ENCODE measurements at places on chromosomes 1 and 21.

DNA sequence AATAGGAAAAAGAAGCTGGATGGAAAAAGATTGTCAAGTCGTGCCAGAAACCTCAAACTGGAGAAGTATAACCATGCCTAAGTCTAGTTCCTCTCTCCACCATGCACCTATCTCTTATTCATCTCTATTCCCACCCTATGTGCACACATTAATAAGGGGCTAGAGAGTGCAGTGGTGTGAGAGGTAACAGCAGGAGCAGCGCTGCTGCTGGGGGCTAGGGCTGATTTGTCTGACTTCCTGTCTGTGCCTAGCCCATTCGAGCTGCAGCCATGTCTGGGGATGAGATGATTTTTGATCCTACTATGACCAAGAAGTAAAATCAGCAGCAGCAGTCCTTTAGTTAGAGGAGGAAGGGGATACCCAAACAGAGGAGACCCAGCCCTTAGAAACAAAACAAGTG, 43.0 kb downstream of the TRIM33 start:
- DNase-seq, result no peak

- DNase-seq, result peak; percentile 86
Measured at GRCh38 chr1:27581823-27582243, 22.1 kb downstream of the AHDC1 start.

DNA sequence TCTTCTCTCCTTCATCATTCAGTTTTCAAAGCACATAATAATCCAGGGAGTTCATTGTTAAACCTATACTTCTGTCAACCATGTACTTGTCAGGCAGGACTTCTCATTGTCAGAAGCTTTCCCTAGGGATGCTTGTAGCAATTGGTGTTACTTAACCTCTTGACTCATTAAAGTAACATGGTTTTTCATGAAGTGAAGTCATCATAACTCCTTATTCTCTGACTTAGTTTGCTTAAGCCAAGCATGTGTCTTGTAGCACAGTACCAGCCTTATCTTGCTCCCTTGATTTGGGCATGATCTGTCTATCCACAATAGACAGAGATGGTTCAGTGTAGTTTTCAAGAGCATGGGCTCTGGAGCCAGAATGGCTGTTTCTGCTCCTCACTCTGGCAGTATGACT, 45.3 kb downstream of the LRIG2 start:
- peak; percentile 57 for DNase-seq

DNA sequence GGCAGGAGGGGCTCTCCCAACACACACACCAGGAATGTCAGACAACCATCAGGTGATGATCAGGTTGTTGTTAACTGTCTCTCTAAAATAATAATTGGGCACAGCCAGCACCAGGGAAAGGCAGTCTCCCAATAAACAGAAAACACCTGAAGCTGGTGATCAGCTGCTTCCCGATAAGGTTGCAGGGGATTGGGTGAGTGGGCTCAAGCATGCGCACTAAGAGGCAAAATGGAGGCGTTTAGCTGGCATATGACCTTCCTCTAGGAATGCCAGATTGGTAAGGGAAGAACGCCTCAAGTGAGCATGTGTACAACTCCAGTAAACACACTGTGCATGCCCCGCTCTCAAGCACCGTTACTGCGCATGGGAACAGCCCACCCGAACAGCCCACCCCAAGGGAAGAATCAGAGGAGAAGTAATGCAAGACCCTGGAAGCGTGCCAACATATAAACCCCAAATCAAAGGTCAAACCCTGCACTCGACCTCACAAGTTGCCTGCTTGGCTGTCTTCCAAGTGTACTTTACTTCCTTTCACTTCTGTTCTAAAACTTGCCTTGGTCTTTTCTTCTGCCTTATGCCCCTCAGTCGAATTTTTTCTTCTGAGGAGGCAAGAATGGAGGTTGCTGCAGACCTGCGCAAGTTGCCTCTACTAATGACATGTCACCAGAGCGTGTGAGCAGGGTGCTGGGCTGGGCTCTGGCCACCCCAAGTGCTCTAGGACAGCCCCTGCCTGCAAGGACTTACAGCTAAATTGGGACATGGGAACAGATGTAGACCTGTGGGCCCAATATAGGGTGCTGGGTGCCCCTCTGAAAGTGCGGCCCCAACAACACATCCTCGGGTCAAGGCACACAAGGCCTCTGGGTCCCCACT, 200.8 kb downstream of the RHOU start:
- DNase-seq, result no peak

DNA sequence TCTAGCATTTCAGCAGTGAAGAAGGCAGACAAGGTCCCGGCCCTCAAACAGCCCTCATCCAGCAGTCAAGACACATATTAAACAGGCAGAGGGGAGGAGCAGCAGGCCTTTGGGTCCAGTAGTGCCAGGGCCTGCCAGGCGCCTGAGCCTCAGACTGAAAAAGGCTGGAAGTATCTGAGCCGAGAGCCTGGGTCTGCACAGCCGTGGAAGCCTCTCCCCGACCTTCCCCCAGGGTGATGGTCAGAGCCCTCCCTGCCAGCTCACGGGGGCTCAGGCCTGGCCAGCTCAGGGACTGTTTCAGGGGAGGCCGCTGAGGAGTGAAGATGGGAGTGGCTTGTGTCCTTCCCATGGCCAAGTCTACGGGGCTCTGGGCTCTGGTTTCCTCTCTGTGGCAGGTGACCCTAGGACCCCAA, 565.2 kb downstream of the PTPRU start:
- no peak for DNase-seq

DNA sequence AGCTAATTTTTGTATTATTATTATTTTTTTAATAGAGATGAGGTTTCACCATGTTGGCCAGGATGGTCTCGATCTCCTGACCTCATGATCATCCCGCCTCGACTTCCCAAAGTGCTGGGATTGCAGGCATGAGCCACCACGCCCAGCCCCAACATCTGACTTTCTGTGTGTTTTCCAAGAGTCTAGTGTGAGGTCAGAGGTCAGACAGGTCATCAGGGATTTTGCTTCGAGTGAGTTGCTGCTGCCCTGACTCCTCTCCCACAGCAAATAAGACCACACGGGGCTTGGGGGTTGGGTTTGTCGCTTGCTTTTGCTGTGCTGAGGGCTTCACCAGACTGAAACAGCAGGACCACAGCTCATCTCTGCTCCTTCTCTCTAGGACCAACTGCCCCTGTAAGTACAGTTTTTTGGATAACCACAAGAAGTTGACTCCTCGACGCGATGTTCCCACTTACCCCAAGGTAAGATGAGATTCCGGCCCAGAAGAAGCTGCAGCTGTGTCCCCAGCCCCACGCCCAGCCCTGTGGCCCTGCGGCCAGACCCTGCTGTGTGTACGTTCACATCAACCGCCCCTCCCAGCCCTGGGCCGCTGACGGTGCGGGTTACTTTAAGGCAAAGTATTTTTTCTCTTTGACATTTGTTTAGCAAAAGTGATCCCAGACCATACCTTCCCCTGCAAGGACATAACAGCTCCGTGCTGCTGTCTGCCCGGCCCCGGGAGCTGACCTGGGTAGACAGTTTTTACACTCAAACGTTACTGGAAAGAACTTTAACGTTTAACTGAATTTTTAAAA, 97.5 kb downstream of the PDE9A start:
- DNase-seq, result no peak

DNA sequence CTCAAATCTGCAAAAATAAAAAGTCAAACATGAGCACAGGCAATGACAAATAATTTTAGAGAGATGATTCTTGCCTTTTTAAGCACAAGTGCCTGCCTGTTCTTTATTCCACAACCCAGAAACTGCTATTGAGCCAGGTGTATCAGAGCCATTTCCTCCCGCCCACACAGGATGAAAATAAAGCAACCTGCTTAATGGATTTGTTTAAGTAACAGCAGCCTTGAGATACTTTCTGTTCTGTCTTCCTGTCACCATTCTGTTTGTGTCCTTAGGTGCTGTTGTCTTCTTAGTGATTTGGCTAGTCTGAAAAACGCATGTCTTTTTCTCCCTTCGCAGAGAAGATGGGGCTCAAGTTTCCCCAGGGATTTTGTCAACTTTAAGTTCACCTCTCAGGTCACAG, 11.4 kb downstream of the RPE65 start:
- DNase-seq, result no peak

DNA sequence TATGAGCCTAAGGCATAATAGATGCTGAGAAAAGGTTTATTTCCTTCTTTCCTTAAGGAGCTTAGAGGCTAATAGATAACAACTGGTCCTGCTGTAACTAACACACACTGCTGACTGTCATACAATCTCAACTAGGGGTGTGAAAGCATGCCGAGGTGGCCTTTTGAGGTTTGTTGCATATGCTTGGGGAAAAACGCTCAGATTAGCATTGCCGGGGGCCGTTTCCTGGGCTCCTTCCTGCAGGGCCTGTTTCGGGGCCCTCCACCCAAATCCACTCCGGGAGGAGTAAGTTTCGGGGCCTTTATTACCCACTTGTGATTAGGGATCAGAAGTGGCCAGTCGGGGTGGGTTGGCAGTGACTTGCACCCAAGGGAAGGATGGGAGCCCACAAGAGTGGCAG, 27.2 kb upstream of the RCSD1 start:
- no peak for DNase-seq

GRCh38 chr21:19048098-19048672, 644.6 kb upstream of the TMPRSS15 start:
- DNase-seq, result no peak

DNA sequence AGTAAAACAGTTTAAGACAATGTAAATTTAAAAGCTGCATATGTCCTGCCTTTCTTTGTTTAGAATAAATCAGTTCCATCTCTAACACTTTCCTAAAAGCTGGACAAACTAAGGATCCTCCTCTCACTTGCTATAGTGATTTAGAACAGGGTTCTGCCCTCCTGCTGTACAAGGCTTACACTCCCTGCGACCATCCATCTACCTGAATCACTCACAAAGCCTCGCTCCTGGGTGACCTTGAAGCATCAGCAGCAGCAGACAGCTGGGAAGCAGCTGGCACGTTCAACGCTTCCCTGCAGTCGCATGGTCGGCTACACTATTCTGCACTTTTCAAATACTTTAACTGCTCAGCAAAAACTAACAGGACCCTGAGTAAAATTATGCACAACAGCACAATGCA, 128.0 kb downstream of the NTPCR start:
- DNase-seq, result no peak

DNA sequence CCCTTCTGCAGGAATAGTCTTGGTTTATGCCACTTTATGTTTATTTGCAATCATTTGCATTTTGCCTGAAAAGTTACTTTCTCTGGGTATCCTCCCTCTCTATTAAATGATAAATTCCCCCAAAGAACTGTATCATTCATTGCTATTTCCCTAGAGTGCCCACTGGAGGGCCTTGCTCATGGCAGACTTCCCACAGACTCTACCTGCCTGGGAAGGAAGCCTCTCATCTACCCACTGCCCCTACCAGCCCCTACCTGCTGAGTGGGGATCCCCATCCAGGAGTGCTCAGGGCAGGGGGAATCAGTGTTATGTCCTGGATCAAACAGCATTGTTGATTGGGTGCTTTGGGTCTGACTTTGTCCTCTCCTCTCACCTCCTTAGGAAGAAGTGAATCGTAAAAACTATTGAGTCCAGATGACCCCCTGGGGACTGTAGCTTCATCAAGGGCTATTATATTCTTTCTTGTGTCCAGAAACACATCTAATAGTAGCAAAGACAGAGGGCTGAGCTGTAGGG, 6.8 kb upstream of the LRRN2 start:
- no peak for DNase-seq

DNA sequence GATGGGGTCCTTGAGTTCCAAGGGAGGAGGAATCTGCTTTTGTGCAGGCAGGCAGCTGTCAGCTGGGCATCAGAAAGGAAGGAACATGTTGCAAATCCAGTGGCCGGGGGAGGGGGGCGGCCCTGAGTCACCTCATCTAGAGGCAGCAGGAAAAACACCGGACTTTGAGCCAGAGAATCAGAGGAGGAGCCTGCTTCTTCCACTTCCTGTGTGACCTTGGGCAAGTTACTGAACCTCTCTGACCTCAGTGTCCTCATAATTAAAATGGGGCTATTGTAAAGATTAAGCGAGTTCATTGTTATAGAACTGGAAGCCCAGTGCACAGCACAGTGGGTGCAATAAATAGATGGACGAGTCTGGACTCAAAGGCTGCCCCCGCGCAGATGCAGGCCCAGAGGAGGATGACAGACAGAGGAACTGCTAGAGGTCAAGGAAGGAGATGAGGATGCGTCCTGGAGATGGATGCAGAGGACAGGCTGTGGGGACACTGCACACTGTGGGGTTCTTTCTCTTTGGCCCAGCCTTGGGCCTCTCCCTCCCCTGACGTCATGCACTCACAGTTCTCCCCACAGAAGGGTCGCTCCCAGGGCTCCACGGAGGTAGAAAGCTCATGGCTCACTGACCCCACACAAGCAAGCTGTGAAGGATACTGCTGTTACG, 714.3 kb downstream of the MATN1 start:
- peak; percentile 3 for DNase-seq

GRCh38 chr1:196650403-196650802, 1.4 kb upstream of the CFH start:
- DNase-seq, result no peak

- DNase-seq, result peak; percentile 42
Measured at GRCh38 chr1:214702556-214702955, 99.6 kb downstream of the CENPF start.

- no peak for DNase-seq
Measured at GRCh38 chr1:72932025-72932424, 649.7 kb upstream of the NEGR1 start.

DNA sequence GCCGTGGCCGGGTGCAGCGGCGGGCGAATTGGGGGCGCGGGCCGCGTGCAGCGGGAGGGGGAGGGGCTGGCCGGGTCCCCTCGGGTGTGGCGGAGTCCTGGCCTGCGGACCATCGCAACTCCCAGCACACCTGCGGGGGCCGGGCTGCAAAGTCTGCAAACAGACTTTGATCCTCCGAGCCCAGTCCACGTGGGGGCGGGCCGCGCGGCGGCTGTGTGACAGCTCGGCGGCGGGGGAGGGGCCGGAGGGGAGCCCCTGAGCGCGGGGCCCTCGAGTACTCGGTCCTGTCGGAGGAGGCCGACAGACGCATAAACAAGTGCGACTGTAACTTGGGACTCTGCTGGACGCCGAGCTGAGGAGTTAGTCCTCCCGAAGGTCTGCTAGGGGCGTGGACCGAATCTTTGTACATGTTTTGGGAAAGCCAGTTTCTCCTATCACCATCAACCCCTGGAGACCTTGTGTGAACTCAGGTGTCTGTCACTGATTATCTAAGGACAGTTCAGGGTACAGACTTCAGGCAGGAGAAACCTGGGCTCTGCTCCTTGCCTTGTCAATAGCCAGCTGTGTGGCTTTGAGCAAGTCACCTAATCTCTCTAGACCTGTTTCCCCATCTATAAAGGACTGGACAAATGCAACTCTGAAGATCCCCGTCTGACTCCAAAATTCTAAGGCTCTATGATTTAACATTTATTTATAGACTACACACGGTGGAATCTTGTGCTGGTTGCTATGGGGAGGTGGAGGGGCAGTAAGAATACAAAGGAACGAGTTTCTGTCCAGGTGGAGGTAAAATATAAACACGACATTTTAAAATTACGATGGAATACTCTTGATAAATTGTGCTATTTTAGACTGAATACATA, 710 bp upstream of the SLC30A1 start:
- DNase-seq, result no peak

DNA sequence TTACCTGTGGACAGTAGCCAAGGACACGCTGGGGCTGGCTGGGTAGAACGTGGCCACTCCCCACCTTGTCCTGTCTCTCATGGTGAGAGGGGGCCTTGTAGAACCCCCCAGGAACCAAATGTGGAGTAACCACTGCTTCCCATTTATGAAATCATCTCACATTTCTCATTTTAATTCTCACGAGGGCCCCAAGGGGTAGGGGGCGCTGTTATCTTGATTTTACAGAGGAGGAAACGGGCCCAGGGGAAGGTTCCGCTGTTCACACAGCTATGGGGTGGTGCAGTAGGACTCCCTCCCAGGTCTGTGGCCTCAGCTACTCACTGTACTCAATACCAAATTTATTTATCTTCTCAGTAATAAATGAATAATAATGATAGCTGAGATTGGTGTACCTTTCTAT, 5.5 kb downstream of the SMPDL3B start:
- peak; percentile 24 for DNase-seq

- DNase-seq, result no peak
Measured at GRCh38 chr1:59011663-59012062, 227.8 kb upstream of the JUN start.
